DMS79 treated with DMSO at 0.1 percent for 48 hours (cell line): ENCODE measurements at places on chromosomes 2 and 18.

DNA sequence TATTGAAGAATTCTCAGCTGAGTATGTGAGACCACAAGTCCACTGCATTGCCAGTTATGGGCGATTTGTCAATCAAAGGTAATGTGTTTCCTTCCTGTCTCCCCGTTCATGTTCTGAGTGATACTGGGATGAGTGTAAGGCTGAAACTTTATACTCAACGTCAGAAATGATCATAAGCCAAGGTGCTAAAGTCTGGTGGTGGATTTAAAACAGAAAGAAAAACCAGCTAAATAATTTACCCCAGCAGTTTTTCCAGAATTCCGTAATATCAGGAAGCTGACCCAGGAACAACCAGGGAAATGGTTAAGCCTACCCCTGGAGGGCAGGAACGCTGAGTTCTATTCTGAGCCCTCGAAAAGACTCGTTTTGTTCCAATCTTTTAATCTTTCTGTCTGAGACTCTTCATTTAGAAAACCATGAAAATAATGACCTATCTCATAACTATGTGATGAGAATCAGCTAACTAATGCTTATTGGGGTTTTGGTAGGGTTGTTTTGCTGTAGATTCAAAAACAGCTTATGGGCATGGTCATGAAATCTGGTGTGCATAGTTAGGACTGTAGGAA, 149.6 kb downstream of the LAMA3 start:
- DNase-seq = no peak

GRCh38 chr2:73759285-73759764, 20.6 kb downstream of the DUSP11 start:
- no peak for DNase-seq

DNA sequence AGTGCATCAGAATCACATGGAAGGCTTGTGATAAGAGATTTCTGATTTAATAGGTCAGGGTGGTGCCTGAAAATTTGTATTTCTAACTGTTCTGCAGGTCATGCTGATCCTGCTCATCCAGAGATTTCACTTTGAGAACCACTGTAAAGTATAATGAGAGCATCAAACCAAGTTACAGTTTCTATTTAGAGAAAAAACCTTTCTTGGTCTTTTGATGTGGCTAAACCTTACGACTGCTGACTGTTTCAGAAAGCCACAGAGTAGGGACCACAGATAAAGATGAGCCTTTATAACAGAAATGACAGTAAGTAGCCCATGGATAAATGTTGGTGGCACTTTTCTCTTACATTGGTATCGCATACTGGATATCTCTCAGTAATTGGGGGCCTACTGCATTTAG, 109.4 kb upstream of the FANCL start:
- no peak for DNase-seq

- DNase-seq = no peak
Measured at GRCh38 chr2:189803431-189803830, 19.2 kb downstream of the PMS1 start.

DNA sequence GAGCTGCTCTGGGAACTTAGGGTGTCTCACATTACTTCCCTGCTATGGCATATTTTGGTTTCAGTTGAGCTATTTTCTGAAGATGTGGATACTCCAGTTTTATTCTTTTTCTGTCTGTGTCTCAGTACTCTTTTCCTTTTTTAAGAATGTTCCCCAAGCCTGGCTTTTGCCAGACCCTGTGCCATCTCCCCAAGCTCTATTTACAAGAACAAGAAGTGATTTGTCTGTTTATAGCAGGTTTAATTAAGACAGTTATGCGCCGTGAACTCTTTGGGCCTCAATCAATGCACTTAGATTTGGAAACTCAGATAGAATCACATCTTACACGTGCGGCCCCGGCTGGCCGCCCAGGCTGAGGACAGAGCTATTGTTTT, 8.9 kb upstream of the SATB2 start:
- no peak for DNase-seq

DNA sequence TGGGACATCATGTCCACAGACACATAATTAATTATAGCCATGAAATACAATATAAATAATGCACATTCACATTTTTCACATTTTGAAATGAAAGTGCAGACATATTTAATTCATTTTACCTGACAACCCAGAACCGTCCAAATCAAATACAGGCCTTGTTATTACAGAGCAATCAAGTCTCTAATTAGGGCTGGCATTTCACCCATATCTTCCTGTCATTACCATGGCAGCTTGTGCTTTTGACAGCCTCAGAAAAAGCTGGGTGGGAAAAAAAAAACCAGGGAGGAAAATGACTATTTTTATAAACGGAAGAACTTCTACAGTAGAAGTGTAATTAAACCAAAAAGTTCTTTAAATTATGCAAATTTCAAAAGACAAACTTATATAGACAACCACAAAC, 436.4 kb downstream of the FBXO15 start:
- DNase-seq = no peak

GRCh38 chr2:226303707-226304106, 495.9 kb downstream of the IRS1 start:
- no peak for DNase-seq

GRCh38 chr2:188159484-188159883, 132.2 kb upstream of the GULP1 start:
- no peak for DNase-seq

DNA sequence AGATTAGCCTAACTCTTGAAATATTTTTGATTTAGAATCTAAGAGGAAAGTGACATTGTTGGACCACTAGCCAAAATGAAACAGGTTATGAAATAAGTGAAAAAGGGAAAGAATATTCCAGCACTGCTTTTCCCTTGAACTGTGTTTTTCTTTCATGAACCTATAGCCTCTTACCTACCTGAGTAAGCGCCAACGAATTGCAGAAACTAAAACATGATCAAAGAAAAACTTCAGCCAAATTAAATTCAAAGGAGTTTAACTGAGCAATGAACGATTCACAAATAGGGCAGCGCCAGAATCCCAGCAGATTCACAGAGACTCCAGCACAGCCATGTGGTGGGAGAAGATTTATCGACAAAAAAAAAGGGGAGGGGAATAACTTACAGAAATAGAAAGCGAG, 518.6 kb downstream of the PIK3C3 start:
- DNase-seq = no peak

DNA sequence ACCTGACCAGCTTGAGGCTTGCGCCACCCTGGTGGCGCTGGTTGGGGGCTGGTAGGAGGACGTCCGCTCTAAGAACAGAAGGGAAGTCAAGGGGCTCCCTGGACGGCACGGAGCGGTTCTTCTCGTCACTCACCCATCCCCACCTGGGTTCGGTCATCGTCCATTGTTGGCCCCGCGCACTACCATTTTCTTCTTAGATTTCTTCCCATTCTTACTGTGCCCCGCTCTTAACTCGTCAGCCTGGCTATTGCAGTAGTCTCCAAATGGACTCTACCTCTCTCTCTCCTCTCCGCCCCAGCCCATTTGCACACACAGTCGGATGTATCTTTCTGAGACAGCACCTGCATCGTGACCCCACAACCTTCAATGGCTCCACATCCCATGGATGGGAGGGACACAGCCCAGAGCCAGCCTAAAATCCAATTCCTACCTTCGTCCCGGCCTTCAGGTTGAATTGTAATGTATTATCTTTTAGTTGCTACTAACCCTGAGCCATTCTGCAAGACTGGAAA, 814 bp upstream of the RAB1A start:
- peak; percentile 68 for DNase-seq

- DNase-seq = peak; percentile 96
Measured at GRCh38 chr2:2484301-2484700, 153.2 kb upstream of the MYT1L start.

GRCh38 chr18:14124689-14125088, 7.5 kb downstream of the ZNF519 start:
- DNase-seq = peak; percentile 33

DNA sequence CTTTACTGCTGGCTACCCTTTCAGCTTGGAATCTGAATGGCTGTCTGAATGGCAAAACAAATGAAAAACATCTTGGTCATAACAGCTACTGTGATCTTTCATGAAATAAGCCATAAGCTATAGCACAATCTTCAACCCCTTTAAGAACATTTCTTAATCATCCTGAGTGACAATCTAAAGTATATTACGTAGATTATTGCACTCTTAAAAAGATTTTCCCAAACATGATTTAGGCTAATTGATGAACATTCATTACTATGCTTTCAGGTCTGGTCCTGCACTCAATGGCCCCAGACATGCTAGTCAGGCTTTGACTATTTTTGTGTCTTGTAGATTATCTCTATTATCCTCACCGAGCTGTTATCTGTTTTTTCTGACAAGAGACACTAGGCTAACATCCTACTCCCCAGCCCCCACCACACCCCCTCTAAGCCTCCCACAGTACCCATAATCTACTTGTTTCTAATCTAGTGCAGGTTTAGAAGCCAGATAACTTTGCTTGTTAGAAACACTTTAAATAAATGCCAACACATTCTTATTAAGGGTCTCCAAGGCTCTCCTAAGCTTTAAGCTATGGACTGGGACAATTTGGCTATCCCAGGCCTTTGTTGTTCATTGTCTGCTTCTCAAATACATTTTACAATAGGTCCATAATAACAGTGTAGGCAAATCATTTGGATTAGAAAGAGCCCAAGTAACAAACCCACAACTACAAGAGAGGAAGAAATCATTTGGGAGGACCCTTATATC, 4.2 kb downstream of the SMAD2 start:
- DNase-seq = no peak

- DNase-seq = no peak
Measured at GRCh38 chr18:9861157-9861556, 24.6 kb upstream of the TXNDC2 start.

GRCh38 chr2:55954306-55955035, 30.9 kb upstream of the EFEMP1 start:
- DNase-seq = no peak

GRCh38 chr2:213065583-213066442, 85.6 kb downstream of the IKZF2 start:
- no peak for DNase-seq

DNA sequence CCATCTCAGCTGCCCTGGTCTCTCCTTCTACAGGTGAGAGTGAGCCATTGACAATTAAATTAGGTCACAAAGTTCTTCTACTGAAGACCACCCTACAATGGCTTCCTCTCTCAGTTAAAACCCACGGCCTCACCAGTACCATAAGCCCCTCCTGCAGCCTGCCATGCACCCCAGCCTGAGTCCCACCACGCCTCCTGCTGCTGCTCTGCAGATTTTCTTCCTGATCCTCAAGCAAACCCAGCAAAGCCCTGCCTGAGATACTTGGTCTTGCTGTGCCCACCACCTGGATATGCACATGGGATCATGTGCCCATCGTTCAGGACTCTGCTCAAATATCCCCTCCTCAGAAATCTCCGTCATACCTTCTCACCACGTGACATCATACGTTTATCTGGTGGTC, 696.6 kb downstream of the RNF144A start:
- DNase-seq = no peak

DNA sequence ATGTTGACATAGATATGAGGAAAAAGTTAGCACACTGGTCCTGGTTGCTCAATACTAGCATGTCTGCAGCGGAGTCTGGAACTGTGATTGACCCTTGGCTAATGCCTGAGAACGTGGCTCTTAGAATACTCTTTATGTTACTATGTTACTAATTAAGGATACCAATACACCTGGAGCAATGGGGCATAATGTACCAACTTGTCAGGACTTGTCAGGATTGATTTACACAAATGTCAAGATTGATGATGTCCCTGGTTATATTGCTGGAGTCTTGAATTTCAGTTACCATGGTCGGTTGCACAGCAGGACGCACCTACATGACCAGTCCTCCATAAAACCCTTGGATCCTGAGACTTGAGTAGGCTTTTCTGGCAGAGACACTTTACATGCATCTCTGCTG, 810.9 kb downstream of the CPS1 start:
- no peak for DNase-seq

- no peak for DNase-seq
Measured at GRCh38 chr2:129061069-129061768, 742.6 kb upstream of the HS6ST1 start.

GRCh38 chr2:43136876-43137275, 89.5 kb downstream of the ZFP36L2 start:
- no peak for DNase-seq

DNA sequence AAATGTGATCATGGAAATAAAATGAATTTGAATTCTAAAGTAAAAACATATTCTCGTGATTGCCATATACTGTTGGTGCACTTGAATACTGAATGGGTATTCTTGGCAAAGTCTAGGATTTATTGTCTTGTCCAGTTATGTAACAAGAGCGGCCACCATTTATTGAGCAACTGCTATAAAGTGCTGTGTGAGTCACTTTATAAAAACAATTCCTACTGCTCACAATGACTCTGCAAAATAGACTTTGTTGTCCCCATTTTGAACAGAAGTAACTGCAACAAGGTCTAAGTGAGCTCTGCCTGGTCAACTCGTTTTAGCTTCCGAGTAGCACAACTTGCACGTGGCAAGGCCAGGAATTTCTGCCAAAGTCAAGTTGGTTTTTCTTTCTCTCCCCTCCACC, 995.6 kb upstream of the FANCL start:
- no peak for DNase-seq

- DNase-seq = no peak
Measured at GRCh38 chr2:37997629-37998028, 72.5 kb downstream of the RMDN2 start.

- DNase-seq = no peak
Measured at GRCh38 chr18:49890041-49890440, 76.7 kb upstream of the ACAA2 start.

GRCh38 chr2:158953926-158954763, 14.3 kb upstream of the TANC1 start:
- peak; percentile 98 for DNase-seq

- peak; percentile 76 for DNase-seq
Measured at GRCh38 chr2:176106581-176107539, at the start of gene HOXD11. TSS of gene HOXD11 (plus strand) at chr2:176107280. CDS start at chr2:176107356, 76 bp downstream.

DNA sequence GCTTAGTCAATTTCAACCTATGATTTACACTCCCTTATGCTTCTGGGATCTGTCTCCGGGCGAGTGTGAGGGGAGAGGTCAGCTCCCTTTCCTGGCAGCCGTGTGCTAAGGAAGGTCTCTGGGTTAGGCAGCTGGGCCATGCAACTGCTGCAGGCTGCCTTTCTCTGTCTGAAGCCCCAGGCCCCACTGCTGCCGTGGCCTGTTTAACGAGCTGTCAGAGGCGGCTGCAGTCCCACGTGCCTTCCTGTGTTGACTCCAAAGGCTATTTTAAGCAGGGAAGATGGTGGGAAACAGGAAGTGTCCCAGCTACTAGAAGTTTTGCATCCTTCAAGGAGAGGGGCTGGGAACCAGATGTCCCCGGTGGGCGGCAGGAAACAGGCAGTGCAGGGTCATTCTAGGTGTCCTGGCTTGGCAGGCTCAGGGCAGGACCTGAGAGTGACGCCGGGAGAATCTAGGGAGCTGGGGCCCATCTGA, 186.4 kb downstream of the TNS1 start:
- DNase-seq = no peak

DNA sequence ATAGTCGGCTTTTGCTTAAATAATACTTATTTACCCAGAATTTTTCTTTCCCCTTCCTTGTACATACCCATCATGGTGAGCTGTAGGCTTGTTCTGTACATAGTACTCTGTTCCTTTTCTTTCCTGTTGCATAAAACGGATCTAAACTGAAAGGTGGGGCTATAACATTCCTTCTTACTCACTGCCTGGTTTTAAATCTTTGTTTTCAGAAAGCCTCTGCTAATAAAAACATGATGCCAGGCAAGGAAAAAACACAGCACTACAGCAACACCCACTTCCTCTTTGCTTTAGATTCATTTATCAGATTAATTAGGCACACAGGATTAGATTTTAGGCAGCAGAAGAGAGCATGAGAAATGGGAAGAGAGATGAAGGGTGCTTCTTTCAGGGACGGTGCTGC, 19.6 kb upstream of the STON1 start:
- no peak for DNase-seq

GRCh38 chr2:60958800-60959199, 58.7 kb upstream of the PEX13 start:
- no peak for DNase-seq

GRCh38 chr2:8234757-8235374, 447.0 kb upstream of the ID2 start:
- no peak for DNase-seq
